Tongue (tissue), 3 donors: ENCODE measurements at places on chromosomes 3 and 15. TPM values are rescaled to one million over a fixed set of nuclear protein-coding genes. Genes with fewer than 3 reads are reported as not detected.

DNA sequence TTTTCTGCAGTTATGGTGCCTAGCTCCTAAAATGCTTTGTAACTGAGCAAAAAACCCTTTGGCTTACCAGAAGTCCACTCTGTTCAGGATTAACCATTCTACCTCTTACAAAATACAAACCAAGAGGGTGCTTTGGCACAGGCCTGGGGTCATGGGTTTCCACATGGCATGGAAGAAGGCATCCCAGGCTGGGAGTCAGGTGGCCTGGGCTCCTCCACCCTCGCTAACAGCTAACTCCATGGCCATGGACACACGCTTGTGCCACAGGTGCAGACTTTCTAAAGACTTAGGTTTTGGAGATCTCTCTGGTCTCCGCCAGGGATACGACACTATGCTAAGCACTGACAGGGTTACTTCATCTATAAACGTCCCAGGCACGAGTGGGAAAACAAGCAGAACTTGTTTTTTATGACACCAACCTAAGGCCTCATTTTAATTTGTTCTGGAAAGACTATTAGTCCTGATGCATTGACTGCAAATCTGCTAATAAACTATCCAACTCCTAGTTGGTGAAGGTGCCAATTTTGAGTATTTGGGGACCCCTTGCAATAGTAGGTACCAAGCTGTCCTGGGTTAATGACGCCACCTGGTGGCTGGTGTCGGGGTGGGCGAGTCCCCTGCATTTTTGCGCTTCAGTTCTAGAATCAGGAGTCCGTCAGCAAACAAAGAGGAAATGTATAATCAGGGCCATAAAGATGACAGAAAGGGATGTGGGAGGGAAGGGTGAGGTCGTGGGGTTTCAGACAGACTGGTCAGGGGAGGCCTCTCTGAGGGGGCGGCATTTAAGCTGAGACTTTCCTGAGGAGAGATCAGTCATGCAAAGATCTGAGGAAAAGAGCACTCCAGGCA, 10.3 kb upstream of the ALDH1A3 start:
- DNase-seq: no peak

Gene VEPH1
- total RNA-seq: 7.8 TPM

DNA sequence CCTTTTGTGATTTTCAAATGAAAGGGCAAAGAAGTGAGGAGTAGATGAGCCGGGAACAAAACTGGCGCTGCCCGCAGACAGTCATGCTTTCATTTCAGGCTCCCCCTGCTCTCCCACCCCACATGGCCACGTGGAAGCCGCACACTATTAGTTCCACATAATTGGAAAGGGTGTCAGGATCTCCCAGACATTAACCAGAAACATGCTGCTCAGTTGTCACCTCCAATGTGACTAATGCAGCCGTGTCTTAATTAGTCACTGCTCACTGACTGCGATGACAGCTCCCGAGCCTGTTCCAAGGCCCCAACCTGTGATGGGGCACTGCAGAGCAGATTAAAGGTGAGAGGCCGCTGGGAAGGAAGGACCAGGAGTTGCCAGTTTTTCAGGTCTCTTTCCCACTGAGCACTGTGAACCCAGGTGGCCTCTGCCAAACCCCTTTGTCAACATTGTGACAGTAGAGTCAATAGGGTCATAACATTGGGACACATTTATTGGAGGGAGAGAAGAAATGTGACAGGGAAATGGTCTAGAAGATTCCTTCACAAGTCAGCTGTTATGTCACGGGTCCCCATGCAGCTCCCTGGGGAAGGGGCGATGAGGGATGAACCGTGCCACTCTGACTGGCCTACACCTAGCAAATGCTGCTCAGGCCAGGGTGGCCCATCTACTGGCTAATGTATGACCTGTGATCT, 38.6 kb upstream of the SFMBT1 start:
- DNase-seq: no peak

Gene GOLGA6L9
- total RNA-seq: 8.4 TPM

Gene LSMEM2
- total RNA-seq: 17.1 TPM

Gene TYRO3
- total RNA-seq: 12.9 TPM

DNA sequence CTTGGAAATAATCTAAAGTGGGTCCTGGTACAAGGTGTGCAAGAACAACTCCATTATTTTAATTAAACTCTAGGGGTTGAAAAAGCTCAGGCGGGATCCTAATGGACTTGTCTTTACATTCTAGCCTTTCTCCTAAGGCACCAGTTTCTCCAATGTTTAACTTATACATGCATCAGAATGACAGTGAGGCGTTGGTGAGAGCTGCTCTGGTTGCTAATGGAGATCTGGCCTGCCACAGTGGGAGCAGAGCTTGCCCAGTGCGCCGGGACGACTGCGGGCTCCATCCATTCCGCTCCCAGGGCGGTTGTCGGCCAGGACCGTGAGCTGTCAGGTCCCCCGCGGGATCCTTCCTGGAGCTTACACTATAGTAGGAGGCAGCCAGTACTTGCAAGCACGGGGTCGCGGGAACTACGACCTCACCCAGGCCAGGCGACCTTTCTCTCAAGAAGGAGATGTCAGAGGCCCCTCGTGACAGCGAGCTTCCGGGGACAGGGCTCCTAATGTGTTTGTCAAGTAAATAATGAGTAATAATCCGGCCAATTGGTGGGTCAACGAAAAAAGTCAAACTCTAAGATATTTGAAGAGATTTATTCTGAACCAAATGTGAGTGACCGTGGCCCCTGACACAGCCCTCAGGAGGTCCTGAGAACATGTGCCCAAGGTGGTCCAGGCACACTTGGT, 991 bp upstream of the HIGD1A start:
- DNase-seq: no peak

DNA sequence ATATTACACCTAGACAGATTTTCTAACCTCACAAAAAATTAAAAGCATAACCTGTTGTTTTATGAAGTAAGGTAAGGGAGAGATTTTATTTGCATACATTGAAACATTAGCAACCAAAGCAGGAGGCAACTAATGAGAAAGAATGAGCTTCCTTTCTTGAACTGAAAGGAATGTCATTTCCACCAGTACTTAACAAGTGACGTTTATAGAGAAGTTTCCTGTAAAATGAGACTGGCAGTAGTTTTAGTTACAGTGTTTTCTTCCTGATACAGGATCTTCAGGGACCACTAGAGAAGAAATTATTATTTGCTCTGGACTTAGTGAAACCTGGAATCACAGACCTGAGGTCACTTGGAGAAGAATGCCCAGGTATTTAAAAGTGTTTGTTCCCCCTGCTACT, 27.4 kb upstream of the FRMD5 start:
- no peak for DNase-seq

DNA sequence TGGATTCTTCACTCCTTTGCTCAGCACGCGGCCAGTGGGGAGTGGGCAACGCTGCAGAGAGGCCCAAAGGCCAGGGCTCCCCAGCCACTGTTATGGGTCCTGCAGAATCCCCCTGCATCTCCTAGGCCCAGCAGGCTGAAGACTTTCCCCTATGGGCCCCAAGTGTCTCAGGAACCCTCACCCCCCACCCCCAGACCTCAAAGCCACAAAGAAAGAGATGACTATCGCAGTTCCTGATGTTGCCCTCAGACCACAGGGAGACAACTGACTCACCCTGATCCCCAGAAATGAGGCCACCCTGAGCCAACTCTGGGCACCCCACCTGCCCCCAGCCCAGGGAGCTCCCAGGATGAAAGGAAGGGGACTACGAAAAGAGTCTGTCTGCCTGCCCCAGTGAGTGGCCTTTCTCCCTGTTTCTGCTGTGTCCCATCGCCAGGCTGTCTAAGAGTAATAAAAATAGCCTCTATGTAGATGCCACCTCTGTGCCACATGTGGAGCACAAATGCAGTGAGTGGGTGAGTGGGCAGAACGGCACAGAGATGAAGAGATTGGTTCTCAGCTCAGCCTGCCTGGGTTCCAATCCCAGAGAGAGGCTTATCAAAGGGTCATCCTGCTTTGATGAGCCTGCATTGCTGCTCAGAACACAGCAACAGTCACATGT, 283.0 kb downstream of the UACA start:
- DNase-seq: no peak

Gene CSPG4
- total RNA-seq: 246 TPM
